NCI-H1417 (cell line): ENCODE measurements at places on chromosomes 7 and 10.

DNA sequence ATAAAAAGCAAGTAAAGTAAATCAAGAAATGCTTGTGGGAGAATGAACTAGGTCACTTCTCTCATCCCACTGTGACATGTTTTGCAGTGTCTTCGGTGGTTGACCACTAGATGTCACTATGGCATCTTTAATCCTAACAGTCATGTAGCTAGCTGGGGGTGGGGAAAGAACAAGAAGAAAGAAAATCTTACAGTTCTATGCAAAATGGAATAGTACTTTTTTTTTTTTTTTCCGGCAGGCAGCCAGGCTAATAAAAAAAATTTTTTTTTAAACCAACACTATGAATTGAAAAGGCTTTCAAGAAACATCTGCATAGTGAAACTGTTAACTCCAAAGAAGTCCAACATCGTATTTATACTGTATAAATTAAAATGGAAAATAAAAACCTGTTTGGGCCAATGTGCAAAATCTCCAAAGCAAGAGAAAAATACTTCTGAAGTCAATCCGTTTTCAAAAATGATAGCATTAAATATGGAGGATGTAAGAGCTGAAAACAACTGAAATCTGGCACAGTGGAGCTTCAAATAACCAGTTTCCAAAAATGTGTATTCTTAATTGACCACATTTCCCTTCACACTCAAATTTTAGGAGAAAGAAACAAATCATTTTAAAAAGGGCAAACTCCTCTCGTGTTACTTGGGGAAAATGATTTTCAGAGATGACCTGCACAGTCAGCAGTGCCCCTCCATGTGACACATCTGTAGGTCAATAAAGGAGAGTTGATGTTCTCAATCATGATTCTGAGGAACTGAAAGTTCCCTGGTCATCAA is 38.5 kb downstream of the CDK1 start:
- DNase-seq: peak; percentile 49

- no peak for DNase-seq
Measured at GRCh38 chr10:3668276-3668965, 116.6 kb downstream of the KLF6 start.

GRCh38 chr7:92782236-92782635 is 54.1 kb downstream of the CDK6 start:
- DNase-seq: no peak

- no peak for DNase-seq
Measured at GRCh38 chr7:21371360-21371759, 56.5 kb upstream of the SP4 start.

GRCh38 chr7:34298492-34299013 is 359.5 kb upstream of the NPSR1 start:
- DNase-seq: no peak

GRCh38 chr7:117041007-117041406 is 87.7 kb downstream of the ST7 start:
- DNase-seq: no peak

DNA sequence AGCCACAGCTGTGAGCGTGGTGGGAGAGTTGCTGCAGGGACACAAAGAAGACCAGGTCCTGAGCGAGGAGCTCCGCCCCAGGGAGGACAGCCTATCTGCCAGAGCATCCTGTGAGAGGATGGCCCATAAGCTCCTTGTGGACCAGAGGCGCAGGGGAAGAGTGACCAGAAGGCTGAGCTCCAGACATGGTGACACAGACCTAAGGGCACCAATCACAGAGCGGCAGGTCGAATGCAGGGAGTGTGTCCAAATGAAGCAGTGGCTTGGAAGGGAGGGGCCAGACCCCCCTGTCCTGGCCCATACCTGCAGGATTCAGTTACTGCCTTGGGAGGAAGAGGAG is 135.8 kb upstream of the TMEM72 start:
- no peak for DNase-seq

- no peak for DNase-seq
Measured at GRCh38 chr7:142094861-142095260, 16.7 kb upstream of the MGAM2 start.

DNA sequence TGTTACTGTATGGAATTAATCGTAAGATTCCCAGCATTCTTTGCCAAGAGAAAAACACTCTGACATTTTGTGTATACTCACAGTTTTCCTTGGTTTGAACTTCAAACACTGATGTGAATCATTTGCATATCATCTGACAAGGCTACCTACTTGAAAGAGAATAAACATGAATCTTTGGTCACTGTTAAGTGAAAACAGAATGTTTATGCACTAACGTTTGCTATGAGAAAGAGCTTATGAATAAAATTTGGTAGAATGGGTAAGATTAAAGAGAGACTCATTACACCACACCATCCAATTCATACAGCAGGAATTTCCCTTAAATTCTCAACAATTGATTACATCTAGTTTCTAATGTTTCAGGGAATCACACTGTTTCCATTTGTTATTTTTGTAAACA is 46.6 kb downstream of the MACC1 start:
- DNase-seq: no peak

GRCh38 chr10:58932577-58933314 is 243.7 kb upstream of the PHYHIPL start:
- no peak for DNase-seq

GRCh38 chr7:21948887-21949540 is 3.3 kb upstream of the CDCA7L start:
- no peak for DNase-seq

DNA sequence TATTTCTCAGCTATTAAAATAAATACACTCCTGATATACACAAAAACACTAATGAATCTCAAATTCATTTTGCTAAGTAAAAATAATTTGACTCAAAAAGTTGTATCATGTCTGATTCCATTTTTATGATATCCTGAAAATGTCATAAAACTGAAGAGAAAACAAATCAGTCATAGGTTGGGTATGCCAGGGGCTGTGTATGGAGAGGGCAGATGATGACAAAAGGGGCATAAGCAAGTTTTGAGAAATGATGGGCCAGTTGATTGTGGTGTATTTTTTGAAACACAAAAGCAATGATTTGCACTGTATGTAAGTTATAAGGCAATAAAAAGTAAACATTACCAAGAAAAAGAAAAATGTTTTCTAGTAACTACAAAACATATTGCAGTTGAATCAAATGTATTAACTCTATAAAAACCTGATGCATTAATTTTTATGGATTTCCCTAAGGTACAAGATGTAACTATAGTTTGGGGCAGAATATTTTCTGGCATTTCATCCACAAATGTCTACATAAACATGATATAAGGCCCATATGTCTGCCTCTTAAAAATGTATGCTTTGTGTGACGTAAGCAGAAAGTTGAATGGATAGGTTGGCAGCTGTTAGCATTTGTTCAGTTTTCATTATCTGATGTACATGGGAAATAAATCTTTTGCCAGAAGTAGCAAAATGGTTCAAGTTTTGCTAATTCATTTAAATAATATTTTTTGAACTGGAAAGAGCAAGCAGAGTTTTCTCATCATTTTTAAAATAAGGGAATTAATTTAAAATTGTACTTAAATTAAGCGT is 35.1 kb upstream of the ING3 start:
- DNase-seq: no peak
